LoVo (cell line): ENCODE measurements at places on chromosomes 5 and 9.

DNA sequence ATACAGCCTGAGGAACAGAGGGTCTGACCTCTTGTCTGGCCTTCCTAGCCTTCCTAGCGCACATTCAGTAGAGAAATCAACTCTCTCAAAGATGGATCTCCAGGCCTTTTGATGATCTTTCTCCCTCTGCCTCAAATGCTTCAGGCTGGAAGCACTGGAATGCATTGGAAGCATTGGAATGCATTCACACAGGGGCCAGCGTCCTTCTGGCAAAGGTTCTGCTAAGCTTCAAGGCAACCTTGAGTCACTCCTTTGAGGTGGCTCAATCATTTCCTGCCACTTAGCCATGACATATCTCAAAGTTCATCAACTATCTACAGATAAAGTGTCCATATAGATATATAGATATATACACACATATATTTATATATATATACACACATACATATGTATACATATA, 42.9 kb downstream of the OR2K2 start:
- peak; percentile 15 for DNase-seq

DNA sequence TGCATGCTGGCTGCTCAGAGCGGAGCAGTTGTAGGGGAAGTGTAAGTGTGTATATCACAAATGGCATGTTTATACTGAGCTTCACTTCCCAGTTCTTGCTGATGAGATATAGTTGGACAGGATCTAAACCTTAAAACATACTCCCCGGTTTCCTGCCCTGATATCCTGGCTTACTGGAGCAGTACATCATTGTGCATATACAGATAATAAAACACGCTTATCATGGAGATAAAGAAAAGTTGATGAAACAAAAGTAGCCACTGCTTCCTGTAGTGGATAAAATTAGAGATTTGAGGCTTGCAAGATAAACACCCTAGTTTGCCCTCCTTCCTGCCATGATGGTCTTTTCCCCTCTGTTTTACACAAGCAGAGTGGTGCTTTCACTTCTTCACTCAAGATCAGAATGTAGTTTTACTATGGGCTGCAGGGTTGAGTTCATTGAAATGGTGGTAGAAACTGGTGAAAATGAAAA, 15.0 kb downstream of the NPR3 start:
- DNase-seq: no peak

GRCh38 chr5:50823568-50823967, 157.1 kb downstream of the PARP8 start:
- no peak for DNase-seq

DNA sequence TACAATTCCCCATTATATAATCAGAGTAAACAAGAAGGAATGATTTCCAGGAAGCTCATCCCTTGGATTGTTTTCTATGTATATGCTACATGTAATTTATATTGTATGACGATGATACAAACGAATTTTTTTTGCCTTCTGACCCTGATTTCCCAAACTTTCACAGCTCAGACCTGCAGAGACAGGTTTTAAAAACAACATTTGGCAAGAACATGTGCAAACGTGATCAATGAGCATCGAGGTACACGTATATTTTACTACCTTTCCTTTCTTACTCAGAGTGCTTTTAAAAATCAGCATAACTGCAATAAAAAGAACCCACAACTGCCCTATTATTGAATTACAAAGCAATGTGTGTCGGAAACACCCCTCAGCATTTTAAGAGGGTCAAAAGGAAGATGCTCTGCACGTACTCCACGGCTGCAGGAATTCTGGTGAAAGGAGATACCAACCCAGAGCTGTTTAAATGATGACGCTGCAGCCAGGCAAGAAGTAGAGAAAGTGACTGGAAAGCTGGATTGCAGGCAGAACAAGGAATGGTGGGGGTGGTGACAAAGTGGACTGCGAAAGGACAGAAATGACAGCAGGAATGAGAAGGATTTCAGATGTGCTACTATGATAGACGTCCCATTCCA, 533.5 kb downstream of the RAB3C start:
- no peak for DNase-seq

GRCh38 chr5:140558542-140558941, 1.3 kb upstream of the SRA1 start:
- DNase-seq: no peak

GRCh38 chr5:165015126-165015525, 1509.7 kb downstream of the MAT2B start:
- no peak for DNase-seq

DNA sequence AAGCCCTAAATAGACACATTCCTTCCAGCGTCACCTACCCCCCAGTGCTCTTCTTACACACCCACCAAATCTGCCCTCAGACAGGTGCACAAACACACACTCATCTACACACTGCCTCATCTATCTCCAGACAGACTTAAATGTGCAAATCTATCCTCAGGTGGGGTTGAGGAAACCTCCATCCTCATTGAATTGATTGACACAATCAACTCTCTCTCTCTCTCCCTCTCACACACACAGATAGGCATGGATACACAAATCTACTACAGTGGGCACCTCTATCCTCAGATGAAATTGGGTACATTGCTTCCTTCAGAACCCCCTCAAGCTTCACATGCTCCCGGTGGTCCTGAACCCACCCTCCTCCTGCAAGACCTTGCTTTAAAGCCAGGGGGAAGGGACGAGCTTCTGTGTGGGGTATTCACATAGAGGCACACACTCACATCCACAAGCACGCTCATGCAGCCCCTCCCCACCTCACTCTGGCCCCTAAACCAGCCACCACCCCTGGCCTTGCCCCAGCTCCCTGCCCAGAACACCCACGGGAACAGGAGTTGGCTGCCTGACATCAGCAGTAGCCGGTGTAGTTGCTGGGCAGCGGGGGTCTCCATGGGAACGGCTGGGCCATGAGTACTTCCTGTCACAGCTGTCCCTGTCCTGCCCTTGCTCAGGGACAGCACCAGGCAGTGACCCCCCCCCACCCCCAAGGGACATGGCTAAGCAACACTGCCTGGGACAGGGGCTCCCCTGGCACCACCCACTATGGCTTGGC, 22.8 kb downstream of the PCDH1 start:
- no peak for DNase-seq

- no peak for DNase-seq
Measured at GRCh38 chr5:921456-922435, 29.1 kb downstream of the TRIP13 start.

DNA sequence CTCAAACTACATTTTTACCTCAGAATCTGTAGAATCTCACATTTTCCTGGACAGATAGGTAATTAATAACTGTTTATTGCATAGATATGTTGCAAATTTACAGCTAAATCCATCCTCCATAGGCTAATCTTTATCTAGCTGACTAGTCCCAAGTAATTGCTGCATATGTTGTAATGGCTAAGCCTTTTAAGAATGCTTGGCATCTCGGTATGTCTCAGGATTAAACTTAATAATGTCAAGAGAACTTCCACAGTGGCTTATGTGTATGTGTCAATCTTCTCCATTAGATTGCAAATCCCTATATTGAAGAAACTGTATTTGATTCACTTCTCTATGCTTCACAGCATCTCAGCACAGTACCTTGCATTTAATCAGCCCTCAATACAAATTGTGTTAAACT, 131.9 kb downstream of the PRDM9 start:
- DNase-seq: no peak

GRCh38 chr5:65248896-65249295, 232.8 kb downstream of the ADAMTS6 start:
- DNase-seq: no peak

DNA sequence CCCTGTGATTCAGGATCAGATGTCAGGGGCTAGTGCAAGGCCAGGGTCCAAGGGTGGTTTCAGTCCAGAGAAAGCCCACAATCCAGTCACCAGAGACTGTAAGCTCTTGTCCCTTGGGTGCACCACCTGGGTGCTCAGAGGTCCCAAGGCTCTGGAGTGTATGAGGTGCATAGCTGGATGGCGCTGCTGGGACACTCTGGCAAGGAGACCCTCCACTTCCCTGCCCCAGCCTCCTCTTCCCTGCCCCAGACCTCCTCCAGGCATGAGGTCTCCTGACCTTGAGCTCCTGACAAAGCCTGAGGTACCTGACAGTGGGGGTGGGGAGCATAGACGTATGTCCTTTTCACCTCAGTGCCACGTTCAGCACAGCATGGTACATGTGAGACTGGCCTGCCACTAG, 7.0 kb downstream of the CSF2 start:
- DNase-seq: no peak

DNA sequence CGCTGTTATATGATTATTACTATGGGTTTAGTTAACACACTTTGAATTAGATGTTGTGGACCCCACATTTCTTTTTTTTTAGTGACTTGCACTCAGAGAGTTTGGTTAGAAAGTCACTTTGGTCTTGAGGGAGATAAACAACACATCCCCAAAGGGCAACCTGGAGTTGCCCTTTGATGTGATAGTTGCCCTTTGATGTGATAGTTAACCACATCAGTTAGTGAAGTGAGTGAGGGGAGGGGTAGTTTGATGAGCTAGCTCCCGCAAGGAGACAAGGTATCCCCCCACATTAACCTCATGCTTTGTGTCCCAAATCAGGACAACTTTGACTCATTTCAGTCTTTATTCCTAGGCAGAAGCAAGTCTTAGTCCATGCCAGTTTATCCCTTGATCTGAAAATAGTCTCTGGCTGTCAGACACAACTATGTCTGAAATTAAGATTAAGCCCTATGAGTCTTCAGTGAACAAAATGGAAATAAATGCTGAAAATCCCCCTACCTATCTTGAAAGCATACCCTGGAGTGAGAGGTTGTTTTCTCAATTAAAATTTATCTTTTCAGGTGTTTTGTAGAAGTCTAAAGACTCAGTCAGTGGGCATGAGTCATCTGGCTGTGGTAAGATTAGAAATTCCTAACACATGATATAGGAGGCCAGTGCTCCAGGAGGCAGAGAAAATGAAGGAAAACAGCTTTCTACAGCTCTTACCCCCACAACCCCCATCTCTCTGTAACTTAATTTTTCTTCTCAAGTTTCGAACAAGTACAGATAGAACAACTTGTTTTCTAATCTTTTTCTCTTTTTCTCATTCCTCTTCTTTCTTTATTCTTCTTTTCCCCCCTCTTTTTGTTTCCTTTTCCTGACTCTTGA, 208.9 kb upstream of the DMRTA1 start:
- DNase-seq: peak; percentile 75

DNA sequence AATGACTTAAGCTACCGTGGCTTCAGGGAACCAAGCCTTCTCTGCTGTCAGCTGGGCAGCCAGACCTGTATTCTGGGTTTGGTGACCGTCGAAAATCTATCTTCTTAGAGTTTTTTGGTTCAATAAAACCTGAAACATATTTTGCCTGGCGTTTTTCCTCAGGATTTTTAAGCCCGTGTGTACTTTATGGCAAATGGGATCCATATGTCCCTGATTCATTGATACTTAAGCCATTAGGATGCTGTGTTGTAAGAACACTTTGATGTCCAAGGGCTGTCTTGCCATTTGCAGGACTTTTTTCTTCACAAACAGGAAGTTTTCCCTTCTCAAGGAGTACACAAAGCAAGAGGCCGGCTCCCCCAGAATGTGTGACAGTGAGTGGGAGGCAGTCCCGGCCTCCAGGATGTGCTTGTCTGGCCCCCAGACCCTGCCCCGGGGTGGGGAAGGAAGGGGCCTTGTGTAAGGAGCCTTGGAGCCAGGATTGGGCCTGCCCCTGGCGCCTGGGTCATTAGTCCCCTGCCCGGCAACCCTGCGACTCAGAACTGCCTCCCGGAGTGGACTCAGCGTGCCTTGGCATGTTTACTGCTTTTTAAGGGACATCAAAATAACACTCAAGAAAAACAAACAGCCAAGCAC, 83.4 kb upstream of the SMIM23 start:
- no peak for DNase-seq

DNA sequence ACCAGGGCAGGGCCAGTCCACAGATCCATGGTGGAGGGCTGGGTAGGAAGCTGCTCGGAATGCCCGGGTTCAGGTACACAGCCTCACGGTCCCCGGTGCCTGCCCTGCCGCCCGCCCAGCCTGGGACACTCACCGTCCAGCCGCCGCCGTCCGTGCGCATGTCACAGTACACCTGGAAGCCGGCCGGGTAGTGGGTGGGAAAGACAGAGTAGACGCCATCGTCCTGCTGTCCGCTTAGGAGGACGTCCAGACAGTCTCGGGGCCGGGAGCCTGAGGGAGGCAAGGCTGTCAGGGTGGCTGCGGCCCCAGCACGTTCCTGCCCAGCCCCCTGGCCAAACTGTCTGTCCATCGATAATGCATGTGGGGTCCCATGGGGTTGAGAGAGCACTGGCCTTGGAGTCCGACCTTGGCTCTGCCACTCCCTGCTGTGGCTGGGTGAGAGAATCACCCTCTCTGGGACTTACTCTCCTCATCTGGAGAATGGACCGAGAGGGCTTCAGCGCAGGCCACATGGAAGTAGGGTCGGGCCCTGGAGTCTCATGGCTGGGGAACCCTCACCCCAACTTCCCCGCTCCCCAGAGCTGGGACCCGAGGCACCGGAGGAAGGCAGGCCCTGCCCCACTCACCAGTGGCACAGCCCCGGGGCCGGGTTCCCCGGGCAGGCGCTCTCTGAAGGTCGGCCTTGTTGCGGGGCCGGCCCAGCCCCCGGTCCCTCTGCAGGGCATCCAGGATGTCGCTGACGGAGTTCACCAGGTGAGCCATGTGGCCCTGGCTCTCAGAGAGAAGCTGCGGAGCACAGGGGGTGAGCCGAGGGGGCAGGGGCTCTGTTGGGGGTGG, 15.2 kb downstream of the FIBCD1 start:
- DNase-seq: no peak

- no peak for DNase-seq
Measured at GRCh38 chr5:129384736-129385135, 75.4 kb upstream of the ADAMTS19 start.

GRCh38 chr9:132752877-132753592, 82.8 kb downstream of the GTF3C4 start:
- no peak for DNase-seq

GRCh38 chr9:89364666-89365531, 46.6 kb downstream of the SECISBP2 start:
- DNase-seq: no peak

- no peak for DNase-seq
Measured at GRCh38 chr5:9284272-9284671, 261.6 kb downstream of the SEMA5A start.

DNA sequence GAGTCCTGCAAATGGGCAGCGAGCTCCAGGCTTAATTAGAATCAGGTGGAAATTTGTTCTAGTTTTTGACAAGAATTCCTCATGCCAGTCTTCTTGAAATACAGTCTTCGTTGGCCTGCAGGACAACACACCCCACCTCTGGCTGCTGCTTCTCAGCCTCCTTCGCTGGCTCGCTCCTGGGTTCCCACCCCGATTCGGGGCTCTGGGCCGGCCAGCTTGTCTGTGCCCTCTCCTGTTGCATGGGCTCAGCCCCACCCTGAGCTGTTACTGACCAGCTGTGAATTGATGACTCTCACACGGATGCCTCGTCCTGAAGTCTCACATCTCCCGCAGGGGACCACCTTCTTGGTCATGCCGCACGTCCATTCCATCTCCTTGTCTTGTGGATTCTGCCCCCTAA, 21.0 kb downstream of the PSD2 start:
- no peak for DNase-seq

GRCh38 chr5:65061974-65062353, 293.2 kb downstream of the CWC27 start:
- DNase-seq: no peak

GRCh38 chr9:76216161-76216649, 178.0 kb downstream of the RFK start:
- no peak for DNase-seq

GRCh38 chr9:99013550-99013949, 69.8 kb downstream of the COL15A1 start:
- DNase-seq: no peak

GRCh38 chr5:95870105-95870672, 47.7 kb upstream of the GLRX start:
- DNase-seq: no peak
